ENCODE measurements at places on chromosomes 16 and 17. TPM values are rescaled to one million over a fixed set of nuclear protein-coding genes. Genes with fewer than 3 reads are reported as not detected.

SHMT1 gene
- total RNA-seq: 85.6 TPM

- no peak for ATAC-seq
Observed at GRCh38 chr17:50206604-50207293, 5.3 kb upstream of the COL1A1 start.

DNA sequence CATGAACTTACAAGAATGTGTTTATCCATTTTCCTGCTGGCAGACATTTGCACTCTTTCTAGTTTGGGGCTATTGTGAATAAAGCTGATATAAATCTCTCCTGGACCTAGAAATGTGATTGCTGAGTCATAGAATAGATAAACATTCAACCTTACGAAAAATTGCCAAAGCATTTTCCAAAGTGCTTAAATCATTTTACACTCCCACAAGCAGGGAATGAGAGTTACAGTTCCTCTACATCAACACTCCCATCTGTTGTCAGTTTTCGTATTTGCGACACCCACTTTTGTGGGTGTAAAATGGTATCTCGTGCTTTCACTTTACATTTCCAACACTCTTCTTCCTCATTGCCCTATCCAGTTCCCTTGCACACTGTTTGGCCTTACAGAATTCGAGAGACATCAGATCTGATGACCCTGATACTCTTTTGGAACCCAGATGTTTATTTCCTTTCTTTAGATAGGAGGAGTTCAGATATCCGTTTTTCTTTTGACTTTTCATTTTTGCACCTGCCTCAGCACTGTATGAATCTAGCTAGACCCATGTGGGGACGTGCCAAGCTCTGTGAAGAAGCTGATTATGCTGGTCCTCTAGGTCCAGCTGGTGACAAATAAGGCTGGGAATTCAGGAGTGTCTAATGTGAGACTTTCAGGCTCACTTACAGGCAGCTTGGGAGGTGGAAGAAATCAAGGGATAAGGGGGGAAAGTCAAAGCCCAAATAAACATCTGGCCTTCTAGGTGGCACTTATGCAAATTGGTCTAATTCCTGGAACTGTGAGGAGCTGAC lies 14.0 kb downstream of the SOX9 start:
- no peak for ATAC-seq

DNA sequence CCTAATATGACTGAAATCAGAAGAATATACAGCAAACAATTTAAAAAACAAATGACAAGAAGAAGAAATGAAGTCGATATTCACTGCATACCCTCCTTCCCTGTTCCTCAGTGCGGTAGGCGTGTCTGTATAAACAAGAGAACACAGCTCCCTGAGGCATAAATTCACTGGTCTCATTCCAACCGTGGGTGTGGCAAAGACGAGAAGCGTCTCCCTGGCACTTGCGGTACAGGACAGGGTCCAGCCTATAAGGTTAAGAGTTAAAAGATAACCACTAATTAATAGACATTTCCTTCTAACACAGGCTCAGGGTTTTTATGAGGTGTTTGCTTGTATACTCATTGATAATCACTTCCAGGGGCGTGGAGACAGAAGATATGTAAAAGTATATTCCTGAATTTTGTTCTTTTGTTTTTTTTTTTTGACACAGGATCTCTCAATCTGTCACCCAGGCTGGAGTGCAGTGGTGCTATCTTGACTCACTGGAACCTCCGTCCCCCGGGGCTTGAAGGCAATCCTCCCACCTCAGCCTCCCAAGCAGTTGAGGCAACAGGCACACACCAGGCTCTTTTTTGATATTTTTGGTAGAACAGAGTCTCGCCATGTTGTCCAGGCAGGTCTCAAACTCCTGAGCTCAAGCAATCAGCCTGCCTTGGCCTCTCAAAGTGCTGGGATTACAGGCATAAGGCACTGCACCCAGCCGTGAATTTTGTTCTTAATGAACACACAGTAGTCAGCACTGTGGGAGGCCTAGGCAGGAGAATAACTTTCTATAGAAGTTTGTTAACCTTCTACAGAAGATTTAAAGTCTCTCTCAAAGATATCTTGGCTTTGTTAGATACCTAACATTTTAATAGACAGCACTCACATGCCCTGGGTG lies 59.1 kb upstream of the CLEC18B start:
- ATAC-seq: no peak

- no peak for ATAC-seq
Observed at GRCh38 chr17:48748718-48749566, 20.4 kb upstream of the HOXB13 start.

- no peak for ATAC-seq
Observed at GRCh38 chr16:78879011-78879410, 721.5 kb downstream of the MAF start.

GRCh38 chr16:57950382-57950781 lies 20.5 kb downstream of the CNGB1 start:
- no peak for ATAC-seq

DNA sequence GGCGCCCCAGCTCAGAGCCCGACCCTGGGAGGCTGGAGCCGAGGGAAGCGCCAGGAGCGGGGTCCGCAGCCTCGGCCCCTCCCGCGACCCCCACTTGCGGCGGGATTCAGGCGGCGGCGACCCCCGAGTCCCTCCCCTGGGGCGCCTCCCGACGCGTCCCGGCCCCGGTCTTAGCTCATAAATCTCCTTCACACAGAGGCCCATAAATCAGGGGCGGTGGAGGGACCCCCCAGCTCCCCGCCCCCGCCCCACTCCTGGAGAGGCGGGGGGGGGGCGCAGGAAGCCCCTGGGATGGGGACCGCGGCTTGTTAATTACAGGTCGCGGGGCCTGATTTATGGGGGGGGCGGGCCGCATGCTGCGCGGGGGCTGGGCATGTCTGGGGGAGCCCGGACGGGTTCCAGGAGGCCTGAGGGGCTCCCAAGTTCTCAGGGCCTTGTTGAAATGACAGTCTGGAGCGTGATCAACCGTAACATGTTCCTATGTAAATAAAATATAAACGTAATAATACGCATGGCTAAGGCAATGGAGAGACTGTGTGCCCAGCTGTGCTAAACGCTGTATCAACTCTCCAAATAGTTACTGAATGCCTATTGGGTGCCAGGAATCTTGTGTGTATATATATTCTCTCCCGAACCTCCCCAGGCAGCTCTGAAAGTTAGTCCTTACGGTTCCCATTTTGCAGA lies 10.0 kb upstream of the BHLHA9 start:
- no peak for ATAC-seq

DNA sequence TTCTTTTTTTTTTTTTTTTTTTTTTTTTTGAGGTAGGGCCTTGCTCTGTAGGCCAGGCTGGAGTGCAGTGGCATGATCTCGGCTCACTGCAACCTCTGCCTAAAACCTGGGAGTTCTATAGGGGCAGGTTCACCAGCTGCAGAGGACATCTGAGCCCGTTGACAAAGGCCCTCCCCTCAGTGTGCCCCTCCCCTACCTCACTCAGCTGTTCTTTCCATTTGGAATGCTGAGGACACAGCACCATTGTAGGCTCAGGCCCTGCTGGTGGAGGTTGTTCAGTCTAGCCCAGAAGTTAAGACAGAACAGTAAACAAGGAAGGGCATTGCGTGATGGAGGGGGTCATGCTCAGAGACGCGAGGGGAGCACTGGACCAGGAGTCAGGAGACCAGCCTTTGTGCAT lies 21.8 kb upstream of the KIF19 start:
- no peak for ATAC-seq

DNA sequence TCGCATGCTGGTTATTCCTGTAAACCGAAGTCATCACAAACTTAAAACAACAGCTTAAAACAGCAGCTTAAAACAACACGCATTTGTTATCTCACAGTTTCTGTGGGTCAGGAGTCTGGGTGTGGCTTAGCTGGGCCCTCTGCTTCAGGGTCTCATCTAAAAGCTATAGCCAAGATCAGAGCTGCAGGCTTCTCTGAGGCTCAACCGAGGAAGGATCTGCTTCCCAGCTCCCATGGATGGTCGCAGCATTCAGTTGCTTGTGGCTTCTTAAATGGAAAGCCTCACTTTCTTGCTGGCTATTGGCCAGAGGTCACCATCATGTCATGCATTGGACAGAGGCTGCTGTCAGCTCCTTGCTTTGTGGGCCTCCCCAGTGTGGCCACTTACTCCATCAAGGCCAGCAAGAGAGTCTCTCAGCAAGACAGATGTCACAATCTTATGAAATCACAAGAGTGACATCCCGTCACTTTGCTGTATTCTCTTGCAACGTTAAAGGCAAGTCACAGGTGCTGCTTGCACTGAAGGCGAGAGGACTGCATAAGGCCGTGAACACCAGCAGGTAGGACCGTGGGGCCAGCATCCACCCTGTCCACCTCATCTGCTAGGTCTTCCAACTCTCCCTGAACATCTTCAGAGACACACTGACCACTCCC lies 117.9 kb upstream of the TNRC6C start:
- no peak for ATAC-seq
